ENCODE measurements at places on chromosomes 6 and 20.

DNA sequence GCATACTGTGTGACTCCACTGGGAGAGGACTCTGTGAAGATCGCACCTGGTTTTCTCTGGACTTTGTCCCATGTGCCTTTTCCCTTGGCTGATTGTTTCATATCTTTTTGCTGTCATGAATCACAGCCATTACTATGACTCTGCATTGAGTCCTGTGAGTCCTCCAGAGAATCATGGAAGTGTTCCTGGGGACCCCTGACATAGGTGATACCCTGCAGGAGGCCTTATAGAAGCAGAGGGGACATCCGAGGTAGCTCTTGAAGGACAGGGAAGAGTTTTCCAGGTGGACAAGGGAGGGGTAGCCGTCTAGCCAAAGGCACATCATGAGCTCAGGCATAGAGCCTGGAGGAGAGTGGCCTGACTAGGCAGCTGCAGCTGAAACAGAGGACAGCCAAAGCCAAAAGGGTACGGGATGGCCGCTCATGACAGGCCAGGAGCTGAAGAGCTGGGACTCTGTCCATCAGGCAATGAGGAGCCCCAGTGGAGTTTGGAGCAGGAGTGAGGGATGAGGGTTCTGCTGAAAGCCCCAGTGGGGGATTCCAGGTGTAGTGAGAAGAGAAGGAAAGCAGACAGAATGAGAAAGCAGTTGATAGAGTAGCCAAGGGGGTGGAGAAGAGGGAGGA, 86.6 kb upstream of the TOX2 start:
- no peak for DNase-seq

GRCh38 chr6:169827290-169827717, 75.9 kb downstream of the ERMARD start:
- no peak for DNase-seq

DNA sequence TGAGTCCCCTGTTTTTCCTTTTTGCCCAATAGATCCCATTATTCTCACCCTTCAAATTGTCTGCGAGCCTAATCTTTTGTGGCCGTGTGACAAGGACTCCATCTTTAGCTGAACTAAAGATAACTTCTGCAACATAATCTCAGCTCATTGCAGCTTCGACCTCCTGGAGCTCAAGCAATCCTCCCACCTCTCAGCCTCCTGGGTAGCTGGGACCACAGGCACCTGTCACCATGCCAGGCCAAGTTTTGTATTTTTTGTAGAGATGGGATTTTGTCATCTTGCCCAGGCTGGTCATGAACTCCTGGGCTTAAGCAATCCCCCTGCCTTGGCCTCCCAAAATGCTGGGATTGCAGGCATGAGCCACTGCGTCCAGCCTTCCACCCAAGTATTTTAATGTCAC, 161.0 kb downstream of the GJA1 start:
- no peak for DNase-seq

DNA sequence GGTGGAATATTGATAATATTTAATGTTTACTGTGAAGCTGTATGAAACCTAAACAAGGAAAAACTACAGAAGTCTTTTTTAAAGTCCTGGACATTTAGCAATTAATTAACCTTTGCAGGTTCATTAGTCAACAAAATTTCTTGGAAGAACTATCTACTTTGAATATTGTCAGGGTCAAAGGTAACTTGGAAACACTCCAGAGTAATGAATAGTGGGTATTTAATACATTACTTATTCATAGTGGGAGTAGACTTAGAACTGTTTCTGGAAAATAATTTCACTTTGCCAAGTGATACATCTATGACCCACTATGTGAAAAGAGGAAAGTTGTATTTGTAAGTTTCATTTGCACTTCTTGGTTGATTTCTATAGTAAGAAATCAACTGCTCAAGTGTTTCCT, 319.1 kb downstream of the TFAP2B start:
- DNase-seq = no peak

DNA sequence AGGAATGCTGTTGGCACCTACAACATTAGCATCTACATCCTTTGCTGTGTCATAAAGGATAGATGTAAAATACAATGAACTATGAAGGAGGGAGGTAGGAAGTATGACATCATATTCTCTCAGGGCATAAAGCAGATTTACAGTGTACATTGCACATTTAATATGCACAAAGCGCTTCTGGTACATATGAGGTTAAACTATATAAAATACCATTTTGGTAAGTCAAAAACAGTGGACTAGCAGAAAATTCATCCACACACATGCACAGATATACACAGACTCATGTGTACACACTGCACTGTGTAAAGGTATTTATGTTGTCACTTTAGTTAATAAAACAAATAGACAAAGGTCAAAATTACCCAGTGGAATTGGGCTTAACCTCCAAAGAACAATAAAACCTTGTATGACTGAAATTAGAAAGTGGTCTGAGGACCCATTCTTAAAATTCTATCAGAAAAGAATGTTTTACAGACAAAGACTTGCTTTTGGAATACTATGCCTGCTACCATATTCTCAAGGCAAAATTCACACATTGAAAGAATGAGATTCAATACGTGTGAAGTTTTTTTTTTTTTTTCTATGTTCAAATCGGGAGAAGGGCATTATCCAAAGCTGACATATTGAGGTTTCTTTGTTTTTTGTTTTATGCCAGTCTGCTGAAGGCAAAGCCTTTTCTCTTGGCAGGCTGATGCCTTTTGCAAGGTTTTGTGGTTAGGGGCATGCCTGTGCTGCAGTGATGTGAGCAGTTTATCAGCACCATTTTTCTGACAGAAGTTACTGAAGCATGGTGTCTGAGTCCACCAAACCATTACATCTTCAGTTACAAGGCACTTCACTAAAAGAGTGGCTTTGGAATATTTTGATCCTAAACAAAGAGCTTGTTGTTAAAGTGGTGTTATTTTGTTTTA, 199.0 kb downstream of the PLCB1 start:
- no peak for DNase-seq

All from CD4-positive, alpha-beta T cell treated with Interferon alpha-2 for 1 hour (primary cell).